ENCODE measurements at places on chromosomes 16 and 17.

GRCh38 chr16:9039210-9039609 is 52.2 kb upstream of the HAPSTR1 start:
- DNase-seq: no peak

DNA sequence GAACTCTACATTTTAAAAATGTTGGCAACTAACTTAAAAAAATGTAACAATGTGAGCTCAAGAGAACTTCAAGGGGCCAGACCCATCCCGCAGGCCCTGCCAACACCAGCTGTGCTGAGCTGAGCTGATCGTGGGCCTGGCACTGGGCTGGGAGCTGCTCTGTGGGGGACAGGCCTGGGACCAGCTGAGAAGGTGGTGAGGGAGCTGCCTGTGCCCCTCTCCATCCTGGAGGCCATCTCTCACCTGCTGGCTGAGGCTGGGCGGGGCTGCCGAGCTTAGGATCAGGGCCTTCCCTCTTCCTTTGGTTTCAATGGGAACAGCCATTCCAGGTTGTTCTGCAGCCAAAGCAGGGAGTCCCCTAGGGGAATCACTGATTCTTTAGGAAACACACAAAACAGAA is 58.2 kb downstream of the IL21R start:
- DNase-seq: no peak

DNA sequence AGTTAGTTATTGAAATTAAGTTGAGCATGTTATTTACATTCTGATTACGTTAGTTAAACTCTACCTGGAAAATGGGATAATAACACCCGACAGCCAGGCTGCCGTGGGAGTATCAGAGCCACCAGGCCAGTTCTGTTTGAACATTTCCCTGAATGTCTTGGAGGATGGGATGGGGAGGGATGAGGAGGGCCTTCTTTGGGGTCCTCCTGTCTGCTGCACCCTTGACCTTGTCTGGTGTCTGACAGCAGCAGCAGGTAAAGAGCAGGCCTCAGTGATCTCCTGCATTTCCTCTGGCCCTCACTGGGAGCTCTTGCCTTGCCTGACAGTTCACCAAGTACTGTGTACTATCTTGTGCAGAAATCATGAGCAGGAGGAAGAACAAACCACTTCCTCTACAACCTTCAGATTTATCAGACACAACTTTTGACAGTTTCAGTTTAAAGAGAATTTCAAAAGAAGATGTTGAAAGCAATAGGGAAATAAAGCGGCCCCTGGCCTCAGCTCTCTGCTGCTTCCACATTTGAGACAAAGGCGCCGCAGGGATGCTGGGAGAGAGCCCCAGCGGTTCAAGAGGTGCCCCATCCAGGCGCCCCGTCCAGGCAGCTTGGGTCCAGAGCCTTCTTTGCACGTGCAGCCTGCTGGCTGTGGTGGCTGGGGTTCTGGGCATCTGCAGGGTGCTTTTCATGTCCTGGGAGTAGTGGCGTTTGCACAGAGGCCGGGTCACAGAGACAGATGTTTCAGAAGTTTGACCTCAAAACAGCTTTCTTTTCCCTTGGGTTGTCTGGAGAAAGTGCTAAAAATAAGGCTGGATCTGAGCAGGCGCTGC is 25.3 kb downstream of the CMIP start:
- DNase-seq: peak; percentile 92

- no peak for DNase-seq
Observed at GRCh38 chr17:57629886-57630285, 115.2 kb downstream of the CCDC182 start.

DNA sequence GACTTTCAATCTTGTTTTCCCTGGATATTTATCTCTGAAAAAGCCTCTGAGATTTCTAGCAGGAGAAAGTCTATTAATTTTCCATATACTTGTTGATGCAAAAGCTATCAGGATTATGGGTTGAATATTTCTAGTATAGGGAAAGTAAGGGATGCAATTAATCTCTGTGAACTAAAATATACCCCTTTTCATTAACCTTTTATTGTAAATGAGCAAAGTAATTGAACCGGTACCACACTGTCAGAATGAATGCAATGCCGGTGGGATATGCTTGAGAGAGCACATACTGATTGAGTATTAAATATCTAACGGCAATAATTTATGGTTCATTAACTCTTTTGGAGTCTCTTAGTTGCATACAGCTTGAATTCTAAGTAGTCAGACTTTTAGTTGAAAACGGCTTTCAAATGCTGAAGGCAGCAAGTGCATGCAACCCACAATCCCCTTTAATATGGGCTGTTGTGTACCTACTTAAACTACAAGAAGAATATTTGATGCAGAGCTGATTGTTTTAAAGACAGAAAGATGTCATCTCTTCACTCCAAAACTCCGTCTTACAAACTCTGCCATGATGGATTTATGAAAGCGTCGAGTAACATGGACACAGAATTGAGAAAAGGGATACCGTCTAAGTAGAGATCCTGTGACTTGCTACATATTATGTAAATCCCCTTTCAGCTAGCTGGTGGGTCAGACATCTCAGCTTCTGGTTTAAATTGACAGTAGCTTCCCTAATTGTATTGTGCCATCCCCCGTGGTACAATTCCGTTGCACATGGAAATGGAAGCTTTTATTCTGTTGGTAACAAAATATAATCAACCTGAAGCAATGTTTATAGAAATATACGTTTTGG is 141.3 kb upstream of the CDH8 start:
- DNase-seq: no peak

- peak; percentile 95 for DNase-seq
Observed at GRCh38 chr17:50899005-50899460, 32.9 kb upstream of the TOB1 start.

- DNase-seq: no peak
Observed at GRCh38 chr16:24800586-24800985, 45.2 kb upstream of the SLC5A11 start.

GRCh38 chr16:23257682-23258081 is 44.4 kb upstream of the SCNN1B start:
- DNase-seq: no peak

DNA sequence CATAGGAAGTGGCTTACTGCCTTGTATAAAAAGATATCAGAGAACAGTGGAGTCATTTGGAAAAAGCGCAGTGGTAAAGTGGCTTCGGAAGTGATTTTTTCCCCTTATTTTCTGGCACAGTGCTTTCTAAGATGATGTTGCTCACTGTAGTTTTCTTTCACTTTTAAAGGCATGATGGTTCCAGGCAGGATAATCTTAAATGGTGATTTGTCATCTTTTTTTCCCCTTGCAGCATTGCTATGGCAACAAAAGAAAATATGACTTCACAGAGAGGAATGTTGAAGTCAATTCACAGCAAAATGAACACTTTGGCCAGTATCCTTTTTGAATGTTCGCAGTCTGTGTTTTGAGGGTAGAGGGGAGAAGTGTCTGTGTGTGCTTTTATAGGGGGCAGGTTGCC is 42.5 kb downstream of the GOSR1 start:
- DNase-seq: no peak

- no peak for DNase-seq
Observed at GRCh38 chr16:87243478-87243877, 73.7 kb downstream of the C16orf95 start.

DNA sequence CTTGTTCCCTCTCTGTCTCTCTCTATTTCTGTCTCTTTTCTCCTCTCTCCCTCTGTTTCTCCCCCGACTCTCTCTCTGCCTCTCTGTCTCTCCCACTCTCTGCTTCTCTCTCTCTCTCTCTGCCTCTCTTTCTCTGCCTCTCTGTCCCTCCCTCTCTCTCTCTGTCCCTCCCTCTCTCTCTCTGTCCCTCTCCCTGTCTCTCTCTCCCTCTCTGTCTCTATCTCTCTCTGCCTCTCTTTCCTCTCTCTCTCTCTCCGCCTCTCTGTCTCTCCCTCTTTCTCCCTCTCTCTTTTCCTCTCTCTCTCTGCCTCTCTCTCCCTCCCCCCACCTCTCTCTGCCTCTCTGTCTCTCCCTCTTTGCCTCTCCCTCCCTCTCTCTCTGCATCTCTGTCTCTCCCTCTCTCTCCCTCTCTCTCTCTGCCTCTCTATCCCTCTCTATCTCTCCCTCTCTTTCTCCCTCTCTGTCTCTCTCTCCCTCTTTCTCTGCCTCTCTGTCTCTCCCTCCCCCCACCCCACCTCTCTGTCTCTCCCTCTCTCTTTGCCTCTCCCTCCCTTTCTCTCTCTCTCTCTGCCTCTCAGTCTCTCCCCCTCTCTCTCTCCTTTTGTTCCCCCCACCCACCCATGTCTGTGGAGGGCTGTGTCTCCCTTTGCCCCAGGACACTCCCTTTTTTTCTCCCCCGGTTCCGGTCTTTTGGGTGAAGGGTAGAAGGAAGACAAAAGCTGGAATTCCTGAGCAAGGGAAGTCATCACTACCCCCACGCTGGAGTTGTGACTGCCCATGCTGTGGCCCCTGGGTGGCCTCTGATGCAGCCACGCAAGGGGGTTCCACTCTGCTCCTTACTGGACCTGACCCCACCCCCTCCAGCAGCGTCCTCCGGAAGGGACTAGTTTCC is 27.1 kb upstream of the MGAT5B start:
- DNase-seq: no peak

- no peak for DNase-seq
Observed at GRCh38 chr17:76251478-76252039, 11.3 kb upstream of the RNF157 start.

DNA sequence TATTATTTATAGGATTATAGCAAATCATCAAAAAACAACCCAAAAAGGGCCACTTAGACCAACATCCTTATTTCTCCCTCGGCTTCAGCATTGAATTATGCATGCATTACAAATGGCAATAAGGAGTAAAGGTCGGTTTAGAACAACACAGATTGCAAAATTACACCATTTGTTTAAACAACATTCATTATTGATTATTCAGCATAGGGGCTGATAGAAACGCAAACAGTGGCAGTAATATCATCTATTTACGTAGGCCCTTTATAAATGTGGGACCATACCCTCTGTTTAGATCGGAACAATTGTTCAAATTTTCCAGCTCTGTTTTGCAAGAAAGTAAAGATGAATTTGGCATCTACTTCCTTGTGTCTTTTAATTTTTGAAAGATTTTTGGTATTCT is 153.3 kb downstream of the WWOX start:
- DNase-seq: no peak

DNA sequence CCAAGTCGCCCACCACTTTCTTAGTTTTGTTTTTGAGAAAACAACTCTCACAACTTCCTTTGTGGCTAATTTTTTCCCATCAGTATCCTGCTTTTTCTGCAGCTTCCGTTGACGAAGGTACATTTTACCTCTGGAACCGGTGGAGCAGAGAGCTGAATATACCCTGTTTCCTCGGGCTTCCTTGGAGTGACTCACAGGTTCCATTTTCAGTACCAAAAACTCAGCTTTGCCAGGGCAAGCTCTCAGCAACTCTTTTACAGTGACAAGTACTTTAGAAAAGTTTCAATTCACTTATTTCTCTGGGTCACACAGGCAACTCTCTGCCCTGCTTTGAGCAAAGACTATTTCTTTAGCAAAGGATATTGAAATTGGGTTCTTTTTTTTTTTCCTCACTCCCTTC is 318.9 kb downstream of the SNX29 start:
- no peak for DNase-seq

GRCh38 chr17:19387921-19388521 is 1.0 kb upstream of the MFAP4 start:
- no peak for DNase-seq

GRCh38 chr17:28665994-28666393 is 4.0 kb downstream of the SUPT6H start:
- no peak for DNase-seq

- no peak for DNase-seq
Observed at GRCh38 chr16:19659554-19659953, 58.5 kb downstream of the KNOP1 start.

- DNase-seq: no peak
Observed at GRCh38 chr16:11750056-11750455, 7.4 kb upstream of the TXNDC11 start.

- no peak for DNase-seq
Observed at GRCh38 chr17:27545562-27546229, 85.3 kb upstream of the LGALS9 start.

DNA sequence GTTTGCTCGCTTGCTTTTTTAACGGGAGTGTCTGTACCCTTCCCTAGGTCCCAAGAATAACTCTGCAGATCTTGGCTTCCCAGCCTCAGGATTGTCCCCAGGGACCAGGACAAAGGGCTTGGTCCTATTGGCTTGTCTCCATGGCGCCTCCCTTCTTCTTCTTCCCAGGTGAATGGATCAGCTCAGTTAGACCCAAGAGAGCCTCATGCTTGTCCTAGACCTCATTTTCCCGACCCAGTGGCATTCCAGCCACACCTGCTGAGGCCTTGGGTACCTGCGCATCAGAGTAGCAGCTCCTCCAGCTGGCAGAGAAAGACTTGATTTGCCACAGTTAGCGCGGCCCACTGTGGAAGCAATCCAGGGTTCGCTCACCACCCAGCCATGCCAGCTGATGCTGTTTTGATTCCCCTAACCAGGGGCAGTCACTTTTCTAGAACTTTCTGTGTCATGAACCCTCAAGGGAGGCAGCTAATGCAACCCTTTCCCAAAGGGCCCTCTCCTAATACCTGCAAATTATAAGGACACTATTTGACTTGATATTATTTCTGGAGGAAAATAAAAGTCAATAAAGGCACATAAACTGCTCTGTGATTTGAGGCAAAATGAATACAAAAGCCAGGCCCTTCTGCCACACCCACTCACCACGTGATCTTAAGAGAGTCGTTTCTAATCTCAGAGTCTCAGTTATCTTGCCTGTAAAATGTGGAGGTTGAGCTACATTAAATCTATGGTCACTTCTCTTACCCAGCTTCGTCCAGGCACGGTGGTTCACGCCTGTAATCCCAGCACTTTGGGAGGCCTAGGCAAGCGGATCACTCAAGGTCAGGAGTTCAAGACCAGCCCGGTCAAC is 13.9 kb downstream of the GPR142 start:
- DNase-seq: no peak

DNA sequence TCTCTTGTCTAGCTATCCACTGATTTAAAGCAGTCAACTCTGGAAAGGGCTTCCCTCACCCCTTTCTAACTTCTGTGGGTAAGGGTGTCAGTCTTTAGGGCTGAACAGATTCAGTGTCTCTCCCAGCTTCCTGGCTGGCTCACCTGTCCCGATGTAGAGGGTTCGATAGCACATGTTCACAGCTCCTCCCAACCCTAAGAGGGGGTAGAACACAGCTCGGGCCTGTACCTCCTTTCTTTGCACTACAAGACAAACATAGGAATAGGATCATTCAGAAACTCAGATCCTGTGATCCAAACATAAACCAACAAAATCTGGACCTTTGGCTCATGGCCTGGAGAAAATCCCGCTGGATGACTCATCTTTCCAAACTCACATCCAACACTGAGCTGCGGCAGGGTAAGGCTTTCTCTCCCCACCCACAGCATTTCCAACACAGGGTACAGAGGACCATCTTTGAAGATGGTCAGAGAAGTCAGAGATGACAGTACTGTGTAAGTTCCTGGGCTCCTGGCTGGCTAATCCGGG is 5.8 kb upstream of the DHRS13 start:
- DNase-seq: no peak

DNA sequence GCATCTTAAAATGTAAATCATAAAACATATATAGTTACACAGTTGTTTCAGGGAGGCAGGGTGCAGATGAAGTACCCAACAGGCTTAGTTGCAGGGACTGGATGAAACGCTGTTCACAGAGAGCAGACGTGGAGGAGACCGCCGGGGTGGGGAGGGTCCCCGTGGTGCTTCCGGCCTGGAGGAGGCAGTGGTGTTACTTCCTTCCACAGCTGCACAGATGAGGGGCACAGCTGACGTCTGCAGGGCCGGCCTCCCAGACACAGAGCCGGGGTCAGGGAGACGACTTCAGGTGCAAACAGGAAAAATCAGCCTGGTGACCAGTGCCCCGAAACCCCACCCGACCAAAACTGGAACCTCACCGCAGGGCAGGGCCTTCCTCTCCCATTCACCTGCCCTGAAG is 17.1 kb downstream of the SPIRE2 start:
- no peak for DNase-seq

All from inflammatory macrophage treated with lipopolysaccharide for 4 hours (primary cell).